Fibroblast of lung (primary cell): ENCODE measurements at places on chromosomes 13 and 19. TPM values are rescaled to one million over a fixed set of nuclear protein-coding genes. Genes with fewer than 3 reads are reported as not detected.
A peak's percentile ranks its signal among the peaks of the same experiment; 100 is the strongest.

DNA sequence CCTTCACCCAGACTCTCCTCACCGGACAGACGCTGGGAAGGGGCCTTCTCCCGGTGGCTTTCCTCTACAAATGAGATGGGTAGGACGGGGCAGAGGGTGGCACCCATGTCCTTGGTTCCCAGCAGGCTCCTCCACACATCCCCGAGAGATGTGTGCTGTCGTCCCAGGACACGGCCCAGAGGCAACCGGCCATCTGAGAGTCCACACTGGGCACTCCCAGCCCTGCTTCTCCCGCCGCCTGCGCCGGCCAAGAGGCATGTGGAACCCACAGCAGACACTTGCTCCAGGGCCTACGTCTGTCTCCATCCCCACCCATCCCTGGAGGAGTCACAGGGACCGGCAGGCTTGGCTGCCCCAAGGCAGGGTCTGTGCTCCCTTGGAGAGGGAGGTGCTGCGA lies 179.9 kb downstream of the KDM4B start:
- H3K27ac ChIP-seq: no peak overlapping the region
- peaks cover 6% of the 10 kb centered on the region for H3K36me3 ChIP-seq
- no peak for DNase-seq
- no peak overlapping the region for H3K4me3 ChIP-seq

GRCh38 chr13:45728759-45729158 lies 26.6 kb downstream of the CBY2 start:
- no peaks in the 10 kb centered on the region for H3K4me1 ChIP-seq
- no peak for DNase-seq
- H3K4me3 ChIP-seq: no peak overlapping the region
- peaks cover 2% of the 10 kb centered on the region for H3K27me3 ChIP-seq
- no peak overlapping the region for H3K27ac ChIP-seq

DNA sequence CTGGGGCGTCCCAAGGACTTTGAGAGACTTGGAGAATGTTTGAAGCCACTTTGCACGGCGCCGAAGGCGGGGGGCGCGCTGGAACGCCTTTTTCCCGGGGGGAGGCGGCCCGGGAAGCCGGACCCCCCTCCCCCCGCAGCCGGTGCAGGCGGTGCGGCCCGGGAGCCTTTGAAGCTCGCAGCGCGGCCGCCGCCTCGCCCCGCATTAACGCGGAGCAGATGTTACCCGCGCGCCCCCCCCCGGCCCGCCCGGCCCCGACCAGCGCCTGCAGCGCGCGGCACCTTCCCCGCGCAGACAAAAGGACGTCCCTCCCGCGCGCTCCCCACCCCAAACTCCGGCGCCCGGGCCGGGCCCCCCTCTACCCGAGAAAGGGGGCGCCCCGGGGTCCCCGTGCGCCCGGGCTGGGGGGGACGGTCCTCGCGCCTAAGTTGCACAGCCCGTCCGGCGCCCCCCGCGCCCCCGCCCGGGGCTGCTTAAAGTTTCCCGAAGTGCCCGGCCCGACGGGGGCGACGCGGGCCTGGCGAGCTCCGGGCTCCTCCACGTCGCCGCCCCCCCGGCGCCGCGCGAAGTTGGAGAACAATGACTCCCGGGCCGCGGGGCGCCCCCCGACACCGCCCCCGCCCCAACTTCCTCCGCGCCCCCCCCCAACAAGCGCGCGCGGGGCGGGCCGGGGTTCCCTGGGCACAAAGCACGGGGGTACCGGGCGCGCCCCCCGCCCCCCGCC lies 685 bp downstream of the TCF3 start:
- peak overlapping the region; percentile 47 for H3K27ac ChIP-seq
- H3K36me3 ChIP-seq: peaks cover 1% of the 10 kb centered on the region
- H3K4me1 ChIP-seq: peaks cover 3% of the 10 kb centered on the region
- peak; percentile 37 for DNase-seq
- H3K4me3 ChIP-seq: peak overlapping the region; percentile 65
- no peaks in the 10 kb centered on the region for H3K27me3 ChIP-seq

GRCh38 chr13:101709952-101710351 lies 257.5 kb downstream of the ITGBL1 start:
- no peaks in the 10 kb centered on the region for H3K36me3 ChIP-seq
- peaks cover 10% of the 10 kb centered on the region for H3K4me1 ChIP-seq
- no peak overlapping the region for H3K27ac ChIP-seq

DNA sequence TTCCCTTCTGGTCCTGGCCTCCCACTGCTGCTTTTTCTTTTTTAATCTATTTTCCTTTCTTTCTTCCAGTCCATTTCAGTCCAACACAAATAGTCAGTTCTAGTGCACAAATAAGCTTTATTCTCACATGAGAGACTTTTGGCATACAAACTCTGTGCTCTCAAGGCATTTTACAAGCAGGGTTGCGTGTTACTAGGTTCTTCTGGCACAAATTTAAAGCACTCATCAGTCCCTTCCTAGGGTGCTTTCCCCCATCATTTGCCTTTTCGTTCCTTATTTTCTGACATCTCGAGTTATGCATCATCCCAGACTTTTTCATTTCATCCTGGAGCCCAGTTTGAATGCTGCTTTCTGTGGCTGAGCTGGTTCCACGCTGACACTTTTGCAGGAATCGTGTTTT lies 29.8 kb upstream of the IL17D start:
- H3K27me3 ChIP-seq: no peaks in the 10 kb centered on the region
- no peak for DNase-seq

GRCh38 chr19:55959996-55960675 lies 12.5 kb downstream of the NLRP8 start:
- no peaks in the 10 kb centered on the region for H3K27me3 ChIP-seq
- no peaks in the 10 kb centered on the region for H3K4me1 ChIP-seq
- no peak overlapping the region for H3K4me3 ChIP-seq
- no peak for DNase-seq

GRCh38 chr19:49472936-49473335 lies 1.1 kb upstream of the FLT3LG start:
- H3K27ac ChIP-seq: no peak overlapping the region
- DNase-seq: no peak
- H3K36me3 ChIP-seq: no peaks in the 10 kb centered on the region
- no peaks in the 10 kb centered on the region for H3K27me3 ChIP-seq

DNA sequence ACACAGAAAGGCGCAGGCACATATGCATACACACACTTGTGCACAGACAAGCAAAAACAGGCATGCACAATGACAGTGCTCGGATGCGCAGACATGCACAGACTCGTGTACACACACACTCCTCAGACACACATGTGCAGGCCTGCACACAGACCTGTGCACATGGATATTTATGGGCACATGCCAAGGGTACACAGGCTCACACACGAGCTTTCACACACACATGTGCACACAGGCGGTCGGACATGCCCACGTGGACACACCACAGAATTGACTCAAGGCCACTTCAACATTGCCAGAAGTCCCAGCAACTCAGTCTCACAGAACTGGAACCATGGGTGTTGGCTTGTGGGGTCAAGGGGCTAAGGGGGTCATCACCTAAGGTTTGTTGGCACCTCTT lies 206.8 kb downstream of the URI1 start:
- H3K27ac ChIP-seq: no peak overlapping the region
- DNase-seq: no peak
- no peaks in the 10 kb centered on the region for H3K27me3 ChIP-seq
- H3K4me3 ChIP-seq: no peak overlapping the region

- H3K36me3 ChIP-seq: no peaks in the 10 kb centered on the region
- H3K4me3 ChIP-seq: no peak overlapping the region
- no peak overlapping the region for H3K27ac ChIP-seq
- peak; percentile 77 for DNase-seq
Measured at GRCh38 chr13:81017513-81018152, 676.7 kb upstream of the SPRY2 start.

DNA sequence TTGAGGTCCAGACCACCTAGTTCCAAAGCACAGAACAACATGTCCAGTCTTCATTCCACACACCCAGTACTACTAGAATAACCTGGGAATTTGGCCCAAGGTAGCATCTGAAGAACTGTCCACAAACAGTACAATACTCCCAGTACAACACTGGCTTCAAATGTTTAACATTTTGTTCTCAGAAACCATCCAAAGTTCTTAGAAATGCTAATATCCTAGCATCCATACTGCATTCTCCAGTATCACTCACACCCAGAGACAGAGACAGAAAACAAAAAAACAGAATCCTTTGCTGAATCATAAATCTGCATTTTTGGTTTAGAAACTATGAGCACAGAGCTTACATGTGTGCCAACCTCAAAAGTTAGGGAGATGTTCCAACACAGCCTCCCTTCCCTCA lies 490.8 kb downstream of the FOXO1 start:
- no peaks in the 10 kb centered on the region for H3K36me3 ChIP-seq
- H3K27ac ChIP-seq: no peak overlapping the region
- H3K4me1 ChIP-seq: no peaks in the 10 kb centered on the region
- H3K4me3 ChIP-seq: no peak overlapping the region
- H3K27me3 ChIP-seq: peaks cover 2% of the 10 kb centered on the region

- no peaks in the 10 kb centered on the region for H3K27me3 ChIP-seq
- H3K4me1 ChIP-seq: peaks cover 2% of the 10 kb centered on the region
- DNase-seq: no peak
Measured at GRCh38 chr13:36347531-36348210, 1.5 kb upstream of the SPART start.

DNA sequence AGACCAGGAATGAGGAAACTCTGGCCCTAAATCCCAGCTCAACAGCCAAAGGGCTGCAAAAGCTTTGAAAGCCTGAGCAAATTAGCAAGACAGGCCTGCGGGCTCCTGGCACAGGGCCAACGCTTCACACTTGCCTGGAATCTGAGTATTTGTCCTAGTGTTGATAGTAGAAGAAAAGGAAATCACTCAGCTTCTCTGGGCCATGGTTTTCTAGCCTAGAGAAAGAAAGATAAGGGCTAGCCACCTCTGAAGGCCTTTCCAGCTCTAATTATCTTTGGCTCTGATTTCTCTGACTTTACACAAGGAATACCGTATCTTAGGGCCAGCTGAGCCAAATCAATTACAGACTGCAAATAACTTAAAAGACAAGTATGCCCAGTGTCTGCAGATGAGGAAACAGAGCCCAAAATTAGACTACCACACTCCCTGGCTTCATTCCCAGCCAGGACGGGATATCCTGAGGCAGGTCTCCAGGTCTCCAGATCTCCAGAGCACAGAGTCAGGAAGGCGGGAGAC lies 69.6 kb downstream of the STK24 start:
- no peak overlapping the region for H3K4me3 ChIP-seq
- peaks cover 40% of the 10 kb centered on the region for H3K4me1 ChIP-seq
- peak; percentile 45 for DNase-seq

DNA sequence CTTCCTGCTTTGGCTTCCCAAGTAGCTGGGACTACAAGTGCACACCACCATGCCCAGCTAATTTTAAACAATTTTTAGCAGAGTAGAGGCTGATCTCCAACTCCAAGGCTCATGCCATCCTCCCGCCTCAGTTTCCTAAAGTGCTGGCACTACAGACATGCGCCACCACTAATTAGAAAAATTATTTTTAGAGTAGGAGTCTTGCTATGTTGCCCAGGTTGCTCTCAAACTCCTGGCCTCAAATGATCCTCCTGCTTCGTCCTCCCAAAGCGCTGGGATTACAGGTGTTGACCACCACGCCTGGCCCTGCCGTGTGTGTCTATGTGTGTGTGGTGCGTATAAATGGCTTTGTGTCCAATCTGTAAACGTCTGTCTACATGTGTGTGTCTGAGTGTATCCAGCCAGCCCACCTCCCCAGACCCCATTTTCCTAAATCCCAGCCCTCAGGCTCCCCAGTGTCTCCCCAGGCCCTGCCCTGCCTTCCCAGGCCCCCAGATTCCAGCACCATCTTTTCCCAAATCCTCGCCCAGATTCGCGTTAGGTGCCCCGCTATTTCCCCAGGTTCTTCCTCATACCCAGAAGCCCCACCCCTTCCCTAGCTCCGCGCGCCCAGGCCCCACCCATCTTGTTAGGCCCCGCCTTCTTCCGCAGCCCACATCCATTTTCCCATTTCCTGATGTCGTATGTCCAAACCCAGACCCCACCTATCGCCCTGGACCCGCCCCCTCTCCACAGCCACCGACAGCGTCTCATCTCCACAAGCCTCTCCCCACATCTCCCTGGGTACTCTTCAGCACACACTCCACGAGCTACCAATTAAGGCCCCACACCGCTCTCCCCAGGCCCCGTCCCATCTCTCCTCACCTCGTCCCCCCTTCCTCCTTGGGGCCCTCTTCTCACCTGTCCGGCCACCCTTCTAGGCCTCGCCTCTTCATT lies 24.9 kb downstream of the SLC8A2 start:
- no peak overlapping the region for H3K27ac ChIP-seq
- no peaks in the 10 kb centered on the region for H3K36me3 ChIP-seq
- no peak for DNase-seq
- peaks cover 67% of the 10 kb centered on the region for H3K27me3 ChIP-seq

GRCh38 chr13:59471106-59471505 lies 692.6 kb downstream of the DIAPH3 start:
- no peak for DNase-seq
- H3K36me3 ChIP-seq: no peaks in the 10 kb centered on the region
- H3K4me1 ChIP-seq: peaks cover 5% of the 10 kb centered on the region
- no peak overlapping the region for H3K4me3 ChIP-seq
- H3K27me3 ChIP-seq: no peaks in the 10 kb centered on the region

GRCh38 chr19:30373593-30373992 lies 1.4 kb downstream of the ZNF536 start:
- no peaks in the 10 kb centered on the region for H3K4me1 ChIP-seq
- H3K27me3 ChIP-seq: no peaks in the 10 kb centered on the region
- H3K27ac ChIP-seq: no peak overlapping the region
- H3K36me3 ChIP-seq: no peaks in the 10 kb centered on the region
- H3K4me3 ChIP-seq: no peak overlapping the region

DNA sequence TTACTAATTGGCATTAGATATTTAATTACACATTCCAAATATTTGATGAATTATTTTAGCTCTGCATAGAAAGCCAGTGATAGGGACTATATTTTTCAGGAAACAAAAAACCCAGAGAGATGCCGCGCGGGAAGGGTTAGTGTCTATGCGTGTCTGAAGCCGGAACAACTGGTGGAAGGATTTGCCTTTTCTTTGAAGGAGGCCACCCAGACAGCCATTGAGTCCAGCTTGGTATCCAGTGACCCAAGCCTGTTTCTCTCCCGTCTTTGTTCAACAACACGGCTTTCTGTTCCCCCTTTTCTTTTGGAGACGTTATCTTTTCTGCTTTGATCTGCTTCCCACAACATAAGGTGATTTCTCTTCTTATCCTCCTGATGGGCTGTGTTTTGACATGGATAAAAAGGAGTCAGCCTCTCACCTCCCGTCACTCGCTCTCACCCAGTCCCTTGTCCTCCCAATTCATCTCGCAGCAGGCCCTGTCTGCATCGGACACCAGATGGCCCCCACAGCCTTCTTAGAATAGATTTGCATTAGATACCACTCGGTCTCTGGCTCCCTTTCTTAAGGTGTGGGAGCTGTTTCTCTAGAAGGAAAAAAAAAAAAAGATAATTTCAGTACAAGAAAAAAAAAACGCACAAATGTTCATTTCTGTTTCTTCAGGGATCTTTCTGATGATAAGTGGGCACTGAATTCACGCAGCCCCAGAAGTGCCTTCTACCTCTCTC lies 361.8 kb downstream of the ZNF536 start:
- H3K4me3 ChIP-seq: no peak overlapping the region
- no peaks in the 10 kb centered on the region for H3K4me1 ChIP-seq
- H3K27ac ChIP-seq: no peak overlapping the region
- DNase-seq: no peak
- no peaks in the 10 kb centered on the region for H3K36me3 ChIP-seq

GRCh38 chr19:29896802-29897201 lies 45.2 kb upstream of the URI1 start:
- H3K36me3 ChIP-seq: no peaks in the 10 kb centered on the region
- DNase-seq: no peak
- H3K4me3 ChIP-seq: no peak overlapping the region
- no peaks in the 10 kb centered on the region for H3K27me3 ChIP-seq
- no peaks in the 10 kb centered on the region for H3K4me1 ChIP-seq
- H3K27ac ChIP-seq: no peak overlapping the region

Gene ERCC5
- total RNA-seq: 66.0 and 78.9 TPM in 2 replicates

Gene EDNRB
- 0.99 and 1.3 TPM in 2 replicates for total RNA-seq

Gene ADGRE3
- not detected in 2 replicates for total RNA-seq

Gene NLRP9
- not detected in 2 replicates for total RNA-seq

Gene PABPC3
- 0.17 and 0.26 TPM in 2 replicates for total RNA-seq

Gene SLC1A5
- total RNA-seq: 171 and 281 TPM in 2 replicates

Gene ATP4B
- total RNA-seq: not detected in 2 replicates

Gene APOC4
- not detected in 2 replicates for total RNA-seq

Gene SHISA7
- total RNA-seq: not detected in 2 replicates
